WTC11 (cell line): ENCODE measurements at places on chromosomes 2 and 18. TPM values are rescaled to one million over a fixed set of nuclear protein-coding genes. Genes with fewer than 3 reads are reported as not detected.
A peak's percentile ranks its signal among the peaks of the same experiment; 100 is the strongest.

DNA sequence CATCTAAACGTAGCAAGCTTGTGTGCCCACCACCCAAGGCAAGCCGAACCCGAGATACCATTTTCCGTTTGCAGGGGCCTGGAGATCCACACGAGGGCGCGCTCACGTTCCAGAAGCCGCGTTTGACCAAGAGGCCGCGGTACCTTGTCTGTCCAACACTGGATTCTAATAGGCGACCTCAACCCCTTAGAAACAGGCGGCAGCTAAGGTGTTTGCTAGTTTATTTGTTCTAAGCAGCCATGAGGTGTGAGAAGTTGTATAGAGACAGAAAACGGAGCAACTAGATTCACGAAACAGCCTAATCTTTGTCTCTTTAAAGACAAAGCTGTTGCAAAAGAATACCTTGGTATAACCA, 4.2 kb downstream of the HOXD11 start:
- H3K36me3 ChIP-seq: 0 out of 2 replicates have a peak, but pooled peaks cover 4% of the 10 kb centered on the region
- H3K27me3 ChIP-seq: peaks cover 98% of the 10 kb centered on the region
- no peak overlapping the region for H3K4me3 ChIP-seq
- no peak overlapping the region for H3K27ac ChIP-seq

- no peak overlapping the region for H3K27ac ChIP-seq
- peaks cover 18% of the 10 kb centered on the region for H3K4me1 ChIP-seq
- H3K27me3 ChIP-seq: no peaks in the 10 kb centered on the region
- no peak overlapping the region for H3K4me3 ChIP-seq
- H3K36me3 ChIP-seq: no peaks in the 10 kb centered on the region
These were observed 342.9 kb downstream of the PARD3B start for GRCh38 chr2:204888222-204888621.

Gene FOSL2
- total RNA-seq: 3.9 to 4.5 TPM (median 4.0 TPM) in 3 replicates

GRCh38 chr2:231361701-231362554, 33.6 kb upstream of the B3GNT7 start:
- H3K36me3 ChIP-seq: peaks cover 3% of the 10 kb centered on the region
- peak overlapping the region; percentile 70; the same call in 1 of the 2 replicates for H3K27ac ChIP-seq
- H3K4me1 ChIP-seq: peaks cover 59% of the 10 kb centered on the region
- no peak overlapping the region for H3K4me3 ChIP-seq
- no peaks in the 10 kb centered on the region for H3K27me3 ChIP-seq

- no peaks in the 10 kb centered on the region for H3K27me3 ChIP-seq
- H3K36me3 ChIP-seq: peaks cover 3% of the 10 kb centered on the region
- no peak overlapping the region for H3K4me3 ChIP-seq
These were observed 1132.2 kb downstream of the LRP1B start for GRCh38 chr2:140998577-140998976.

GRCh38 chr2:176399074-176399598, 129.9 kb downstream of the MTX2 start:
- no peak overlapping the region for H3K4me3 ChIP-seq
- H3K27me3 ChIP-seq: no peaks in the 10 kb centered on the region
- peaks cover 12% of the 10 kb centered on the region for H3K4me1 ChIP-seq

Gene SCYGR2
- total RNA-seq: not detected in 3 replicates

Gene MCEE
- 17.2 to 19.1 TPM (median 18.7 TPM) in 3 replicates for total RNA-seq

Gene MYO5B
- total RNA-seq: 7.0 to 8.7 TPM (median 7.4 TPM) in 3 replicates

Gene MFSD6
- 4.1 to 4.8 TPM (median 4.7 TPM) in 3 replicates for total RNA-seq

Gene CNOT11
- 47.4 to 54.0 TPM (median 48.9 TPM) in 3 replicates for total RNA-seq

Gene CEBPZOS
- total RNA-seq: 123 to 136 TPM (median 129 TPM) in 3 replicates

- H3K36me3 ChIP-seq: no peaks in the 10 kb centered on the region
- no peak for DNase-seq
- H3K27ac ChIP-seq: no peak overlapping the region
- no peaks in the 10 kb centered on the region for H3K27me3 ChIP-seq
- H3K4me1 ChIP-seq: peaks cover 34% of the 10 kb centered on the region
These were observed 524.0 kb upstream of the ID2 start for GRCh38 chr2:8157621-8158430.

- H3K4me1 ChIP-seq: no peaks in the 10 kb centered on the region
- H3K4me3 ChIP-seq: no peak overlapping the region
- DNase-seq: no peak
- H3K27me3 ChIP-seq: no peaks in the 10 kb centered on the region
- H3K27ac ChIP-seq: no peak overlapping the region
These were observed 119.4 kb downstream of the ARHGAP15 start for GRCh38 chr2:143248631-143249030.

DNA sequence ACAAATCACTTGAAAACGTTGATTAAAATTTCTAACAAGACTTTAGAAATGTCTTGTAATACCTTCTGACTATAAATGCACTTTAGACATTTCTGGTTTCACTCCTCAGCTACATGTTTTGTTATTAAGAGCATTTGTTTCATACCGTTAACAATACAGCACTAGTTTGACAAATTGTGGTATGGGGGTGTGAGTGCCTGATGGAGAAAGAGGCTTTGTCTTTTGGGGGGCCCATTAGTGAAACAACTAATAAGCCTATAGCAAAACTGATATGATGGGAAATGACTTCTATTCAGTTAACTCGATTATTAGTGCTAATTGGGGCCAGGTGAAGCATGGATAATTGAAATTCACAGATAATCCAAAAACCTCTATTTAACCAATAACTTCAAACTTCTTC, 30.9 kb upstream of the ZNF516 start:
- no peaks in the 10 kb centered on the region for H3K36me3 ChIP-seq
- DNase-seq: no peak
- H3K4me1 ChIP-seq: peaks cover 42% of the 10 kb centered on the region
- H3K4me3 ChIP-seq: no peak overlapping the region
- peaks cover 12% of the 10 kb centered on the region for H3K27me3 ChIP-seq
- H3K27ac ChIP-seq: no peak overlapping the region

Gene CD8B2
- total RNA-seq: 0.09 TPM in 1 of 3 replicates, not detected in the others

GRCh38 chr2:188813857-188814256, 160.3 kb upstream of the COL3A1 start:
- no peaks in the 10 kb centered on the region for H3K27me3 ChIP-seq
- H3K36me3 ChIP-seq: no peaks in the 10 kb centered on the region
- no peaks in the 10 kb centered on the region for H3K4me1 ChIP-seq
- DNase-seq: no peak

DNA sequence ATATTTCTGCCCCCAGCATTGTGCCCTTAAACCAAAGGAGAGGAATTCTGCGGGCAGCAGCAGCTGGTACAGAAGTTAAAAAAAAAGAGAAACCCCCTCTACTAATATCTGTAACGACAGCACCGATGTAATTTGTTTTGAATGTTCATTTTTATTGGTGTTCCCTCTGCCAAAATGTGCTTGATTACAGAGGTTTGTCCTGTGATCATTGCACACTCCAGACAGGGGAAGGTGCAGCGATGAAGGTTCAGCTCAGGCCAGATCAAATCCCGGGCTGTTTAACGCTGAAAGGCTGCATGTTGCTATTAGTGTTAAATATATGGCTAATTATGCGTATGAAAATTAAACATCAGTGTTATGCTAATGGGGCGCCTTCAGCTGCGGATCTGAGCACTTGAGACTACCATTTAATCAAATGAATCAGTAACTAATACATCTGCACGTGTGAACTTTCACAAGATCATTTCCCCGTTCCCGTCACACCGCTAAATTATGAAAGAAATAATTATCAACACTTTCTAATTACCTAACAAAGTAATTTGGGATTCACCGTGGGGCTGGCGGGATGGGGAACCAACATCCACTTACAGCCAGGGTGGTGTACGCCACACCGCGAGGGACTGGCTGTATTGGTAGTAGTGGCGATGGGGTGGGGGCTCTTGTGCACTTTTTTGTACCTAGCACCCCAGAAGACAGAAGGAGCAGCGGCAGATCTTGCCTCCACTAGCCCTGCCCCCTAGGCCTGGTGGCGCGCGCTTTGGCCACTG, 1.5 kb upstream of the DLX1 start:
- H3K4me1 ChIP-seq: peaks cover 80% of the 10 kb centered on the region
- DNase-seq: no peak
- peak overlapping the region; percentile 87 for H3K4me3 ChIP-seq
- peaks cover 100% of the 10 kb centered on the region for H3K27me3 ChIP-seq
- H3K36me3 ChIP-seq: no peaks in the 10 kb centered on the region
- H3K27ac ChIP-seq: no peak overlapping the region

- peaks cover 16% of the 10 kb centered on the region for H3K27me3 ChIP-seq
- H3K27ac ChIP-seq: no peak overlapping the region
- peaks cover 8% of the 10 kb centered on the region for H3K4me1 ChIP-seq
These were observed 4.9 kb upstream of the STK17B start for GRCh38 chr2:196176142-196176738.

Gene SLC35F6
- 10.3 to 12.0 TPM (median 11.9 TPM) in 3 replicates for total RNA-seq

DNA sequence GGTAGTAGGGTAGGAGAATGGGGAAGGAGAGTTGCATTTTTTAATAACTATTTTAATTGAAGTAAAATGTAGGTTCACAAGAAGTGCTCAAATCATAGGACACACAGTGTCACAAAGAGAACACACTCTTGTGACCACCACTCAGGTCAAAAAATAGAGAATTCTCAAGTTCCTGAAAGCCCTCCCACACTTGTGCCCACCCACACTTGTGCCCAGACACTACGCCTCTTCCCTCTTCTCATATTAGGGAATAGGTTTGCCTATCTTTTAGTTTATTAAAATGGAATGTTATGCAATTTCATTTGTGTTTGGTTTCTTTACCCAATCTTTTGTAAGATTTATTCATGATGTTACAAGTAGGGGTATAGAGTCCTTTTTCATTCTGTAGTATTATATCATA, 67.2 kb downstream of the UGGT1 start:
- no peak overlapping the region for H3K27ac ChIP-seq
- H3K27me3 ChIP-seq: no peaks in the 10 kb centered on the region
- no peak for DNase-seq
- peaks cover 38% of the 10 kb centered on the region for H3K36me3 ChIP-seq

Gene FHOD3
- 3.8 to 4.8 TPM (median 4.6 TPM) in 3 replicates for total RNA-seq

DNA sequence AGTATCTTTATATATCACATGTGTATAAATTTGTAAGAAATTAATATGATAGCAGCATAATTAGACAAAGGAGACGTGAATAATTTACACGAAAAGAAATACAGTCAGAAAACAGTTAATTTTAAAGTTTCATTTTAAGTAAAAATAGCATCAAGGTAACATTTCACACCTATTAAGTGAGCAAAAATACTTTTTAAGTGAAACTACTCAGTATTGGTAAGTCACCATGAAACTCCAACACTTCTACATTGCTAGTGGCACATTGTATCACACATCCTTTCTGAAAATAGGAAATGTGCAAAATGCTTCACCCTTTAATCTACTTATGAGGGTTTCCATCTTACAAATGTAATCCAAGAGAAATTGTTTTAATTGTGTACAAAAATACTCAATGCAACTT, 287.9 kb upstream of the EPAS1 start:
- no peak overlapping the region for H3K4me3 ChIP-seq
- H3K36me3 ChIP-seq: peaks cover 7% of the 10 kb centered on the region; the same call in 1 of the 2 replicates
- DNase-seq: no peak
- H3K27me3 ChIP-seq: no peaks in the 10 kb centered on the region
- H3K27ac ChIP-seq: no peak overlapping the region

- H3K4me1 ChIP-seq: no peaks in the 10 kb centered on the region
- DNase-seq: no peak
- peaks cover 15% of the 10 kb centered on the region for H3K36me3 ChIP-seq
- no peak overlapping the region for H3K27ac ChIP-seq
These were observed 35.2 kb downstream of the E2F6 start for GRCh38 chr2:11430729-11431128.

- peaks cover 20% of the 10 kb centered on the region for H3K4me1 ChIP-seq
- H3K4me3 ChIP-seq: no peak overlapping the region
- H3K27ac ChIP-seq: no peak overlapping the region
- H3K36me3 ChIP-seq: peaks cover 12% of the 10 kb centered on the region
These were observed 179.5 kb downstream of the CELF4 start for GRCh38 chr18:37385846-37386778.

GRCh38 chr2:190180313-190181122, 118.0 kb upstream of the MSTN start:
- H3K4me1 ChIP-seq: peaks cover 8% of the 10 kb centered on the region
- H3K27me3 ChIP-seq: peaks cover 18% of the 10 kb centered on the region
- peak overlapping the region; percentile 71 for H3K4me3 ChIP-seq
- H3K36me3 ChIP-seq: no peaks in the 10 kb centered on the region
- no peak overlapping the region for H3K27ac ChIP-seq

GRCh38 chr2:147174824-147175254, 670.0 kb upstream of the ACVR2A start:
- H3K4me1 ChIP-seq: peaks cover 33% of the 10 kb centered on the region
- no peaks in the 10 kb centered on the region for H3K36me3 ChIP-seq
- H3K27me3 ChIP-seq: peaks cover 29% of the 10 kb centered on the region
- peak overlapping the region; percentile 46 for H3K4me3 ChIP-seq
- DNase-seq: no peak

Gene SETBP1
- total RNA-seq: 5.9 to 9.6 TPM (median 6.3 TPM) in 3 replicates

- no peaks in the 10 kb centered on the region for H3K27me3 ChIP-seq
- peaks cover 68% of the 10 kb centered on the region for H3K36me3 ChIP-seq
- DNase-seq: no peak
- H3K27ac ChIP-seq: peak overlapping the region; percentile 98
- H3K4me1 ChIP-seq: peaks cover 64% of the 10 kb centered on the region
These were observed 5.2 kb downstream of the TGIF1 start for GRCh38 chr18:3455090-3455635.

Gene SERPINB4
- 0.37 to 1.3 TPM (median 0.53 TPM) in 3 replicates for total RNA-seq

- H3K4me3 ChIP-seq: no peak overlapping the region
- peaks cover 10% of the 10 kb centered on the region for H3K36me3 ChIP-seq
- H3K27ac ChIP-seq: no peak overlapping the region
- no peak for DNase-seq
These were observed 32.1 kb downstream of the SPC25 start for GRCh38 chr2:168858146-168858545.

DNA sequence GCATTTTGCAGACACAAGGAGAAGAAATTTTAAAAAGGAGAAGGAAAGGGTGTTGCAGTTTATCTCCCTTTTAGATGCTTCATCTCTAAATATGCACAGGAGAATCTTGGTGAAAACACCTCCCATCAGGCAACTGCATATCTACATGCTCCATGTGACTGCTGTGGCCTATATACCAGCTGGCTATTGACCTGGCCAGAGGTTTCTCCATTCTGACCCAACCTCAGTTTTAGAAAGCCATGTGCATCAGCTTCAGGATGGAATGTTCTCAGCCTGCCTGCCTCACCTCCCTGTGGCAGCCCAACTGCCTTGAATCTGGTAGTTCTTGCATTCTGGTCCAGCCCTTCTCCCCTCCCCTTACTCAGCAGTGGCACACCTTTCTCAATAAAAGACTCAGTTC, 1958.8 kb upstream of the CELF4 start:
- no peaks in the 10 kb centered on the region for H3K36me3 ChIP-seq
- H3K4me3 ChIP-seq: no peak overlapping the region
- H3K4me1 ChIP-seq: no peaks in the 10 kb centered on the region
- no peak for DNase-seq
- no peaks in the 10 kb centered on the region for H3K27me3 ChIP-seq

Gene NUP35
- 39.5 to 47.2 TPM (median 40.4 TPM) in 3 replicates for total RNA-seq

GRCh38 chr2:63048367-63049171, 2.1 kb upstream of the OTX1 start:
- H3K27me3 ChIP-seq: peaks cover 88% of the 10 kb centered on the region
- no peak overlapping the region for H3K27ac ChIP-seq
- H3K4me1 ChIP-seq: peaks cover 62% of the 10 kb centered on the region
- peak overlapping the region; percentile 78 for H3K4me3 ChIP-seq
- peak; percentile 77 for DNase-seq
